ENCODE measurements at places on chromosomes 7 and 10. TPM values are rescaled to one million over a fixed set of nuclear protein-coding genes. Genes with fewer than 3 reads are reported as not detected.
A peak's percentile ranks its signal among the peaks of the same experiment; 100 is the strongest.

DNA sequence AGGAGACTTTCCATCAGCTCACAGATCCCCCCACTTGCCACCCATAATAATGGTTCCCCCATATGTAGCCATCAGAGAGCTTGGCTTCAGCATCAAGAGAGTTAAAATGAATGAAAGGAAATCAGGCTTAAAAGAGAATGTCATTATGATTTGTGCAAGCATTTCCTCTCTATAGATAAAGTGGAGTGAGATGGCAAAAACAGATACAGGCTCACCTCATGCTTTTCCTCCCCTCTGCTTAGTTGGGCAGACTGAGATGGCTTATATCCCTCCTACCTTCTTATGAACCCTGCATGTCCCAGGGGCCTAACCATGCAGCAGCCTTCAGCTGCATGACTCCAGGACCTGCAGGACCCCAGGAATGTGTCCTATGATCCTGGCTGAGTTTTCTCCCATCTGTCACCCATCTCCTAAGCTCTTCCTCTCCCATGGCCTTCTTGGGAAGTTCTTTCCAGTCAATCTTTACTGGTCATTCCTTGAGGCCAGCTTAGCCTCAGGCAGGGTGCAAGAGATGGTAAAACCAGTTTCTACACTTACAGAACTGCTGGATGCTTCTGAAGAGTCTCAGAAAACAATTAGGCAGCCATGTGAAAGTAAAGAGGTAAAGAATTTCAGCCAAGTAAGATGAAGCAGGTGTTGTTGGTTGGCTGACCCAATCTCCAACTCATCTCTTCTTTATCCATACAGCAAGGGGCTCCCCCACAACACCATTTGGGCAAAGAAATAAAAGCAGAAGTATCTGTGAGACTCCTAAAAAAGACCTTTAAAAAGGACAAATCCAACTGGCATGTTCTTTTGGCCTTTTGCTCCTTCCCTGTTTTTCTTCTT lies 159.7 kb downstream of the RTKN2 start:
- no peak for DNase-seq

DNA sequence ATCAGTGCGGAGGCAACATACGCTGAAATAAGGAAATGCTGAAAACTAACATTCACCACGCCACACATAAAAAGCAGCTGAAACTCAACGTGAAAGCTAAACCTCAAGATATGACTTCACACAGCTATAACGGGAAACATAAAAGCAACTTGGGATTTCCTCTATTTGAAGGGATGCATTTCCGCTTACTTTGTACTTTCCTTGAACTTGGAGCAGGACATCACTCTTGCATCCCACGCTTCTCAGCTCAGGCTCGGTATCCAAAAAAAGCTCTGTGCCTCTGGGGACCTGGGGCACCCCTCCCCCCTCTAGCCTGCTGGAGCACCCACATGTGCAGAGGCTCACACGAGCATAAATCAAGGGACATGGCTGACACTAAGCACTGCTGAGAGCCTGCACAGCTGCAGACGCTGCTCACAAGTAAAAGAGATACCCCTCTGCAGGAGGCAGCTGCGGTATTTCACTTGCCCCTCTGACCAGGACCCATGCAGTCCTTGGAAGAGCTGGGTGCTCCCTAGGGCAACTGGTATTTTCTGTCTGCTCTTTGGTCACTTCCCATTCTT lies 34.2 kb downstream of the PARD3 start:
- no peak for DNase-seq

GRCh38 chr10:69439350-69439739 lies 11.9 kb upstream of the TSPAN15 start:
- no peak for DNase-seq

CAV2 gene
- 53.5 TPM for total RNA-seq

- DNase-seq: no peak
Observed at GRCh38 chr10:99685597-99685967, 26.3 kb downstream of the ENTPD7 start.

DNA sequence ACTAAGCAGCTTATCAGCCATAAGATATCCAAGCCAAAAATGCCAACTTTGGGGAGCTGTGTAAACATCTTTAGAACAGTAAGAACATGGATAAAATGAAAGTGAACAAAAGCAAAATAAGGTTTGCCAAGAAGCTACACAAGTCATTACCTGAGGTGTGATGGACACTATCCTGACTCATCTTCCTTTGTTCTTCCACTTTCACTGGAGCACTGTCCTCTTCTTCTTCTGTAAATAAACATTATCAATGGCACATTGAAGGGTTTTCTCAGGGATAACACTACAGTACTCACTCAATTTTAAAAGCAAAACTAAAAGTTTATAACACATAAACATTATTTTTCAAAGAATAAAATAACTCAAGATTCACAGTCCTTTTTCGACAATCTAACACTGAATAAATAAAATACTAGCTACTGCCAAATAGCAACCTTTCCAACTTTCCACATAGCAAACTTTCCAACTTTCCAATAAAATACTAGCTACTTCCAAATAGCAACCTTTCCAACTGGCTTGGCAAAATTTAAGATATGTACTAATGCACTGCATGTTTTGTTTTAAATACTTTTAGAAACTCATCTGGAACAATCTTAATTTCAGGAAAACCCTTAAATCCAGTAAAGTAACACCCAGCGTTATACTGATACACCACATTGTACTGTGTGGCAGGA lies 174.1 kb downstream of the SKAP2 start:
- no peak for DNase-seq

C10orf67 gene
- total RNA-seq: 0.07 TPM

DNA sequence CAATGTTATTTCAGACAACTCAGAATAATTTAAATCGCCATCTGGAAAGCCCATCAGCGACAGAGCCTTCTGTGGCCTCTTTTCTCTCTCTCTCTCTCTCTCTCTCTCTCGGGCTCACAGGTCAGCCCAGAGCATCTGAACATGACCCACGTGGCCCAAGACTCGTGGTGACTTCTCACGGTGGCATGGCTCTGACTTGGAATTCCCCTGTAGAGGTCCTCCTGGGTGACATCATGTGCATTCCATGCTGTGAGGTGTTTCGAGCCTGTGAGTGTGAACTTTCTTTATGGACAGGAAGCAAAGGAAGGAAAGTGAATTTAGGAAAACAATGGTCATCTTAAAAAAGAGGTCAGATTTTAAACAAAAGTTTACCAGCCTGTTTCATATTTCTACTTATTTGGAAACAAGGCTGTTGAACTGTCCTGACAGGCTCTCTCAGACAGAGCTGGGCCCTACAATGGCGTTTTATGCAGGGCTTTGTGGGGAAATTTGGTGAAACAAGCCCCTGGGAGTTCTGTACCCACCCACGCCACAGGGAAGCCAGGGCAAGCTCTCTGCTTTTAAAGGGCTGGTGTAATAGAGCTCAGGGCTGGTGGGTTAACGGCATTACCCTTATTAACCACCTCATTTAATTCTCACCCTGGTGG lies 359.7 kb upstream of the ZNF32 start:
- DNase-seq: peak; percentile 84

DNA sequence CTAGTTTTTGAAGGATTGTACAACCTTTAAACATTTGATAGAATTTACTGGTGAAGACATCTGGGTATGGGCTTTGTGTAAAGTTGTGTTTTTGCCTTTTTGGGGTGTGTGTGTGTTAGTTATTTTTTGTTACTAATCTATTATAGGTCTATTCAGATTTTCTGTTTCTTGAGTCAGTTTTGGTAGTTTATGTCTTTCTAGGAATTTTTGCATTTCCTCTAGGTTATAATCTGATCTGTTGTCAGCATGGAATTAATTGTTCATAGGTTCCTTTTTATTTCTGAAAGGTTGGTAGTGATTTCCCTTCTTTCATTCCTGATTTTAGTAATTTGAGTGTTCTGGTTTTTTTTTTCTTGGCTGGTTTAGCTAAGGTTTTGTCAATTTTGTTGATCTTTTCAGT lies 17.7 kb downstream of the SEPTIN7 start:
- no peak for DNase-seq

GRCh38 chr7:157407512-157408257 lies 70.9 kb downstream of the DNAJB6 start:
- no peak for DNase-seq

GRCh38 chr7:31327071-31327470 lies 13.5 kb downstream of the NEUROD6 start:
- DNase-seq: peak; percentile 65

DNA sequence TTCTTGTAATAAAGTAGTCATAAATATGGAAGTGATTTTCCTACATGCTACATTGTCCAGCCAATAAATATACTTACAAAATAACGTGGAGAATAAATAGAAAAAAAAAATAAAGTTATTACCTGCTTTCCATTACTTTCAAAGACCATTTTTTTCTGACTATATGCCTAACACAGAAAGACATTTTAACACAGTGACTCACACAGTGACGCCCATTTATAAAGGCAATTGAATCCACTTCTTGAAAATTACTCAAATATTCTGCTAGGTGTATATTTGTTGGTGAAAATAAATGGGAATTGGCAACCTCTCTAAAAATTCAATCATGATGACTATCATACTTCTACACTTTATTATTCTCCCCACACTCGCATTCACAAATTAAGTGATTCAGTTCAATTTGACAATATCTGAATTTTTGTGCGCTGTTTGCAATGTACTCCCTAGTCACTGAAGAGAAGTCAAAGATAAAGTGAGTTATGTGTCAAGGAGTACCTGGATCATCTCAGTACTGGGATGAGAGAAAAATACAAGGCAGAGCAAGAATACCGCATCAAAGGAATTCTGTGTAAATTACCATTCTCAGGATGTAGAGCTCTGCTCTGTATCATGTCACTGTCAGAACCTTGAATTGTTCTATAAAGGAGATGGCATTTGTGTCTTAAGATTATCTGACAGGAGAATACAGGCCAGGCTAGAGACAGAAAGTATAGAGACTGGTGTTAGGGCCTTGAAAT lies 642.7 kb downstream of the IPMK start:
- no peak for DNase-seq

GRCh38 chr10:122468926-122469781 lies 7.8 kb downstream of the HTRA1 start:
- DNase-seq: peak; percentile 85
